ENCODE measurements at places on chromosomes 2 and 18.
A peak's percentile ranks its signal among the peaks of the same experiment; 100 is the strongest.

GRCh38 chr2:111675419-111676194 is 208.4 kb downstream of the ANAPC1 start:
- DNase-seq: no peak

- DNase-seq: no peak
These were observed 410.8 kb upstream of the TRIB2 start for GRCh38 chr2:12305931-12306330.

- DNase-seq: no peak
These were observed 65.1 kb upstream of the MAPRE2 start for GRCh38 chr18:34976123-34976522.

GRCh38 chr2:129011466-129012061 is 692.9 kb upstream of the HS6ST1 start:
- no peak for DNase-seq

- peak; percentile 47 for DNase-seq
These were observed 85.7 kb upstream of the ODC1 start for GRCh38 chr2:10533811-10534321.

GRCh38 chr2:28336982-28337627 is 55.6 kb upstream of the FOSL2 start:
- peak; percentile 69 for DNase-seq

DNA sequence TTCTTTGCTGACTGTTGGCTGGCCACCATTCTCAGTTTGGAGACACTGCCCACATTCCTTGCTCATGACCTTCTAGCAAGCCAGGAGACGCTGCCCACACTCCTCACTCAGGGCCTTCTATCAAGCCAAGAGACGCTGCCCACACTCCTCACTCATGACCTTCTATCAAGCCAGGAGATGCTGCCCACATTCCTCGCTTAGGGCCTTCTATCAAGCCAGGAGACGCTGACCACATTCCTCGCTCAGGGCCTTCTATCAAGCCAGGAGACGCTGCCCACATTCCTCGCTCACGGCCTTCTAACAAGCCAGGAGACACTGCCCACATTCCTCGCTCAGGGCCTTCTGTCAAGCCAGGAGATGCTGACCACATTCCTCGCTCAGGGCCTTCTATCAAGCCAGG is 131.3 kb upstream of the CBLN2 start:
- no peak for DNase-seq

DNA sequence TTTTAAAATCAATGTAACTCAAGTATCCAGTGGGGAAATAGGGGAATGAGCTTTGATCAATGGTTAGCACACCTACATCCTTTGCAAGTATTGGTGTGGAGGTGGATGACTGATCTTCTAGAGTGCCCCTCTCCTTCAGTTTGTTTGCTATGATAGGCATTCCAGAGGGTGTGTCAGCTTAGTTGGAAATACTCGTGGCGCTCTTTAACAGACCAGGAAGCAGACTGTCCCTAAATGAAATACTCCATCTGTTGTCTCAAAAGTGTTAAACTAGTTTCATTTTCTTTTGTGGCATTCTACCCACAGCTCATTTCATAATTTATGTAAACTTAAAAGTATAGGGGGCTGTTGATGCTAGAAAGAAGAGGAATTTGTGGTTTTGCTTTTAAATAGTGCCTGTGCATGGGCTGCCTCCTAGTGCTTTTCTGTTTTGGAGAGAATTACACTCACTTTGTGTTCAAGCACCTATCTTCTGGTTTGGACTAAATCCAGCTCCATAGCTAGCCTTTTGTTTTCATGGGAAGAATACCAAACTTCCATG is 66.2 kb downstream of the STAT1 start:
- DNase-seq: no peak
